ENCODE measurements at places on chromosomes 4 and X.
A peak's percentile ranks its signal among the peaks of the same experiment; 100 is the strongest.

DNA sequence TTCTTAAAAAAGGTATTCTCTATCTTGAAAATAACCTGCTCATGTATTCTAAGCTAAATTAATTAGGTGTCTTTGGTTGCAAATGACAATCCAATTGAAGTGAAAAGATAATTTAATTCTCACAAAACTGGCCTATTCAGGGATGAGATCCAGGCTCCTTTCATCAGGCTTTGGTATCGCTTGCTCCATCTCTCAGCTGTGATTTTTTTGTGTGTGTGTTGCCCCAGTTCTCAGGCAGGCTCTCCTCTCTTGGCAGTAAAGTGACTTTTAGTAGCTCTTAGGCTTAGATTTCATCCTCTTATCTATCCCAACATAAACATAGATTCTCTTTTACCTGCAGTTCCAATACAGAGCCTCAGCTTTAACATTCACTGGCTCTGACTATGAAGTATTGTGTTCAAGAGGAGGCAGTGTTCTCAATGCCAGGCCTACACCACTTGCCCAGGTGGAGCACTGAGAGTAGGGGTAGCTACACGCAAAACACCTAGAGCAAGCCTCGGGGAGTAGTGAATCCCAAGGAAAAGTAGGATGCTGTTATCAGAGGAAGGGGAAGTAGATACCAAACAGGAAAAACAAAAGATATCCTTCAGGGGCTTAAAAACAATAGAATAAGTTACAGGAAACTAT is 392.4 kb upstream of the ATOH1 start:
- DNase-seq, result no peak

GRCh38 chr4:183797445-183798300 is 107.4 kb upstream of the STOX2 start:
- peak; percentile 11 for DNase-seq

DNA sequence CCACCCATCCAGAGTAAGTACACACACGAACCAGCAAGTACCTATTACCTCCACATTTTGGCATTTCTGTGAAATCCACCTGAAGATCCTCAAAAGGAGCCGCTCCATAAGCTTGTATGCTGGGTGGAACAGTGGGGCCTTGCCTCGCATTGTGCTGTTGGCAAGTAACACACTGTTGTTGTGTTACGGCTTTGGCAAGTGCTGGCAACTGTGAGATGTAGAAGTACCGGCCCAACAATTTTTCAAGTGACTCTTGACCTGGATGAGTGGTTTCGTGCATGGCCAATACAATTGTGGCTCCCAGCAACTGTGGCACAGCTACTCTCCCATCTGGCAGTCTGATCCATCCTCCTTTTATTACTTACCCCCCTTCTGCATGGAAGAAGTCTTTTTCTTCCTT is 128.7 kb downstream of the CCNB3 start:
- no peak for DNase-seq

- no peak for DNase-seq
Observed at GRCh38 chr4:629915-630641, 4.7 kb downstream of the PDE6B start.

DNA sequence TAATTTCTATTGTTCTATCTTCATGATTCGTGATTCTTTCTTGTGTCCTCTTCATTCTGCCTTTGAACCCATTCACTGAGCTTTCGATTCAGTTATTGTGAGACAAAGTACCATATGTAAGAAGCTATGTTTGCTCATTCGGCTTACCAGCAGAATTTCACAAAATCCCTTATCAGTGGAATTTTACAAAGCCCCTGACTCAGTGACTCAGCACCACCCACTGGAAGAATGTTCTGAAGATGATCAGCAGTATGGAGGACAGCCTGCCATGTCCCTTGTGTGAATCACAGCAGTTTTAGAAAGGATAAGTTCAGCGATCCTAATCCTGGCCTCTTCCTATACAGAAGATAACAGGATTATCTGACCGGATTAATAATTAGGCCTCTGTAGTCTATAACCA is 5.8 kb upstream of the UXT start:
- DNase-seq, result no peak

DNA sequence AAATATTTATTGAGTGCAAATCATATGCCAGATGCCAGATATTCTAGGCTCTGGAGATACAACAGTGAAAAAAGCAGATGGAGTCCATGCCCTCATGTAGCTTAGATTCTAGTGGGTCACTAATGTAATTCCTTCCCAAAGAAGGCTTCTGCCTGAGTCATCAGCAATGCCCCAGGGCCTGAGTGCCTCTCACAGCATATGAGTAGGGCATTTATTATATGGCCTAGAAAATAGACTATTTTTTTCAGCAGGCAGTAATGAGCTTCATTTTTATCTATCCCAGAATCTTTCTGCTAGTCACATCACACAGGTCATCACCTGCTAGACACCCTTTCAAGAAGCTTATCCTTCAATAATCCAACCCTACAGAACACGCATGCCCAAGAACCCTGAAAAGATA is 22.3 kb downstream of the TMEM31 start:
- no peak for DNase-seq

DNA sequence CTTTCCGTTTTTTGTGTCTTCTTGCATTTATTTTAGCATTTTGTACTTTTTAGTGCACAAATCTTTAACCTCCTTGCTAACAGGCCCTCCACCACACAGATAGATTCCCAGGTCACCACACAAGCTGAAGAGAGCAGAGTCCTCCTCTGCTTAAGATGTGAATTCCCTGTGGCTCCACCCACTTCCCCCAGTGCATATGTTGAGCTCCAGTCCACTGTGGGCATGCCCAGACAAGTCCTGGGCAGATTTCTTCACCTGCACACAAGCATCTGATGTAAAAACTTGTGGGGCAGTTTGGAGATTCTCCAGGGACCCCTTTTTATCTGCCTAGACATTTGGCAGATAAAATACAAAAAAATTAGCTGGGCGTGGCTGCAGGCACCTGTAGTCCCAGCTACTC is 19.8 kb upstream of the PASD1 start:
- no peak for DNase-seq

DNA sequence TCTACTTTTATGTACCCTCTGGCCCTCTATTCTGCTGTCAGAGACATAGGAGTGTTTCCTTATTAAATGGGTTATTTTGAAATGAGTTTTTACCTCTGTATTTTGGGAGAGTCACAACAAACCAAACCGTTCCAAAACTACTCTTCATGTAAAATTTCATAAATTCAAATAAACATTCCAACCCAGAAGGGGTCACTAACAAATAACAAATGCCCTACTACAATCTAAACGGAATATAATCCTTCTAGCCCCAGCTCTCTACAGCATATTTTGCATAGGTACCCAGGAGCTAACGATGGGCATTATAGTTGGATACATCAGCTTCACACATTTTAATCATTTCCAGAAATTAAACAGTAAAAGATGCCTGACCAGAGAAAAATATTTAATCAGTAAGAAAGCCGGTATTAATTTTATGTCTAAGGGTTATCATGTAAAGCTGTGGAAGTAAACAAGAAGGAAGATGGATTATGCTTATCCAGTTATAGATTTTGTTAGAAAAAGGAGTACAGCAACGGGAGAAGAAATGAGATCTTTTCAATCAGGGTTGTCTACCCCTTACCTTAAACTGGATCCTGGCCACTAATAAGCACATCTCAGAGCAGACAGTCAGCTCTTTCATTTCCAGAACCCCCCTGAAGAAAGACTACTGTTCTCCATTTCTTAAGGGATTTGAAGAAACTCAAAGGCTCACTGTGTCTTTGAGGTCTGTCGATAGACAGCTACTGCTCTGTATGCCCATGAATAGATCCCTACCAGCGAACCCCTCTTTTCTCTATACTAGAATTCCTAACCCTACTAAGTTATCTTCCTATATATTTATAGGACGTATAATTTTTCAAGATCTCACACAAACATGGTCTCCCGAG is 1.2 kb downstream of the UGDH start:
- DNase-seq, result no peak

DNA sequence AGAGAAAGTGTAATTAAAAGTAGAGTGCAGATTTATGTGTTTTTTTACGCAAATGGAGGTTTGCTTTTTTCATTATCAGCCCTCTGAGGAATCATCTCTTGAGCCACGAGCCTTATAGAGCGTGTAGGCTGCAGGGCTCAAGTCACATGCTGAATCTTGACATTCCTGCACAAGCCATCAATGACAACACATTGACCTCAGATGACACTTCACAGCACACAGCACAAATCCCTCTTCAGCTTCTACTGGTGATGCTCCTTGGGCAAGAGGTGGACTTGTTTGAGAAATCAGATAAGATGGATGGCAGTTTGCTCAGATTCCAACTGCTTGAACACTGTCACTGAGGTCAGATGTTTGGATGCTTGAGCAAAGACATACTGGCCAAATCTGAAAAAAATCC is 250.6 kb downstream of the SNCA start:
- DNase-seq, result no peak

GRCh38 chr4:110170861-110171260 is 27.6 kb downstream of the ELOVL6 start:
- DNase-seq, result no peak

DNA sequence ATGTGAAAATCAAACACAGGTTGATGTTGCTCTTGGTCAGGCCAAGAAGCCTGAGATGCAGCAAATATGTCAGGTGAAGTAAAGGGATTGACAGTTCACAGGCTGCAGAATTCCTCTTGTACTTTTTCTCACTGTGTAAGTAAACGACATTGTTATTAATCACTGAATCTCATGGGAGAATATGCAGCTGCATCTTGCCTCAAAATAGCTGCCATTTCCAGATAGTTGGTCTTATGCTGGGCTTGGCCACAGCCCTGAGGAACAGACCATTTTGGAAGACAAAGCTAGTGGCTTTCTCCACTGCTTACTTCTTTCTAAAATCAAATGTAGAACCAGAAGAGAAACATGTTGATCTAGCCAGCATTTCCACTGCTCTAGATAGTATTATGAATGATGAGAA is 403.4 kb upstream of the NR3C2 start:
- no peak for DNase-seq

DNA sequence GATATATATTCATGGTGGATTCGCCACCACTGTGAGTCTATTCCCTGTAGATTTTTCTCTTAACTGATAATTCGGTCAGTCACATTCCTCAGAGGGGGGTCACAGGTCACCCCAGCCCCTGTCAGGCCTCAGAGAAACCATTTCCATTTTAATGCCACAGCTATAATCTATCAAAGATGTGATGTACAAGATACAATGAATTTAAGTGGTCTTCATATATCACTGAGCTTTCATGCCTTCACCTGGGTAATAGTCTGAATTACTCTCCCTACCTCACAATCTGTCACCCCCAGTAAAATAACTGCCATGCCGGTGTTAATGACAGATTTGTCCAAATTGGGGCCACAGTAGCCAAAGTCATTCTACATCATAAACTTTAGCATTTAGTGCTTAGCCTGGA is 64.7 kb downstream of the NKX6-1 start:
- DNase-seq, result no peak

- DNase-seq, result no peak
Observed at GRCh38 chr4:2172627-2173231, 69.2 kb downstream of the HAUS3 start.

- DNase-seq, result no peak
Observed at GRCh38 chr4:81421346-81422218, 50.1 kb downstream of the RASGEF1B start.

- DNase-seq, result no peak
Observed at GRCh38 chrX:150692831-150693724, at the start of gene MTMR1. Gene MTMR1 (plus strand): TSS chrX:150693396. CDS start chrX:150693531, 135 bp downstream.

DNA sequence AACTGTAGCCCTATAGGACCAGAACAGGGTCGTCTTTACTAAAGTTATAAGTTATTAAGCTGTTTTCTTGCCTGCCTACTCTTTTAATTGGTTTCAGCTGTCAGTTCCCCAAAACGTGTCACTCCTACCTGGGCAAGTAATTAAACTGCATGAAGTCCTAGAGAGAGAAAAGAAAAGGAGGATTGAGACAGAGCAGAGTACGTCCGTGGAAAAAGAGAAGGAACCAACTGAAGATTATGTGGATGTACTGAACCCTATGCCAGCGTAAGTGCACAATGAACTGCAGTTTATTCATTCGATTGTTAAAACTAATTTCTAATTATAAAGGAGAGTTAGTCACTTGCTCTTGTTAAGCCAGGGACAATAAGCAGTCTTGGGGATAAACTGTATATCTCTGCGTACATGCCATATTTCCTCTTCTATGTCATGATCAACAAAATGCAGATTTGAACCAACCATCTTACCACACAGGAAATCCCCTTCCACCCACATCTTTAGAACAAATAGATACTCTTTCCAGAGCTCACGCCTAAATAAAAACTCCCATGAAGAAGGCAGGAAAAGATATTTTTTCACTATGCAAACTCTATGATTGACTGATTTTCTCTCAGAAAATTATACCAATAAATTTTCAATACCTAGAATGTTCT is 22.8 kb downstream of the STAP1 start:
- no peak for DNase-seq

GRCh38 chrX:150456466-150456865 is 93.3 kb downstream of the MAMLD1 start:
- DNase-seq, result no peak

- no peak for DNase-seq
Observed at GRCh38 chr4:100379583-100380105, 138.2 kb downstream of the EMCN start.

DNA sequence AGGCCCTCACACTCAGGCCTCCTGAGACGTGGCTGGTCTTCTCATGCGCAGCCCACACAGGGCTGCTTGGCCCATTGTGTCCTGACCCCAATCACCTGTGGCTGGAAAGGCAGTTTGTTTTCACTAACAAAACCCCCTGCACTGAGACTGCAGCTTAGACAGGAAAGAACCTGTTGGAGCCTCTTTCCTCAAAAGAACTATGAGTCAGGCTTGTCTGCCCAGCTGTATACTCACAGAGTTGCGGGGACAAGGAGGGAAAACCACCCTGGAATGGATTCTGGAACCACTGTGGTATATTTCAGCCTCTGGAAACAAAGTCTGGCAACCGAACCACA is 5.2 kb upstream of the TMEM156 start:
- no peak for DNase-seq

DNA sequence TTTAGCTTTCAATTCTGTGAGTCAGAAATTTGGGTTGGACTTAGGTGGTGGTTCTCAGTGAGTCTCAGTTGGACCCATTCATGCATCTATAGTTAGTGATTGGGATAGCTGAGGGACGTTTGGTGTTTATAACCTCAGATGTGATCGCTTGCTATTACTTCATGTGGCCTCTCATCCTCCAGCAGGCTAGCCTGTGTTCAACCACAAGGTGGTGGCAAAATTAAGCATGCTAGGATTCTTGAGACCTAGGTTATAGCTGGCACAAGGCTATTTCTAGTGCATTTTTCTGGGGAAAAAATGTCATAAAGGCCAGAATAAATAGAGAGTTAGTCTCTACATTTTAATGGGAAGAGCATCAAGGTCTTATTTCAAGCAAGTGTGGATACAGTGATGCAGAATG is 10.9 kb upstream of the GRPR start:
- DNase-seq, result no peak
